Fibroblast of the aortic adventitia (primary cell): ENCODE measurements at places on chromosomes 6 and 20. TPM values are rescaled to one million over a fixed set of nuclear protein-coding genes. Genes with fewer than 3 reads are reported as not detected.

NOL7 gene
- 64.6 and 181 TPM in 2 replicates for total RNA-seq

SLC22A1 gene
- 0.09 and 5.8 TPM in 2 replicates for total RNA-seq

PAX1 gene
- total RNA-seq = not detected in 2 replicates

CLVS2 gene
- total RNA-seq = not detected in 2 replicates

CALHM6 gene
- total RNA-seq = 0.18 and 1.6 TPM in 2 replicates

GTSF1L gene
- total RNA-seq = not detected in 2 replicates

HMGN4 gene
- 32.7 and 50.3 TPM in 2 replicates for total RNA-seq

GUCA1A gene
- total RNA-seq = not detected in 2 replicates

TINAG gene
- not detected in 2 replicates for total RNA-seq

DEFB124 gene
- not detected in 2 replicates for total RNA-seq

C4A gene
- total RNA-seq = 5.2 and 33.5 TPM in 2 replicates

PIGT gene
- 19.9 and 67.4 TPM in 2 replicates for total RNA-seq

LINC00237 gene
- not detected in 2 replicates for total RNA-seq

PRDM1 gene
- total RNA-seq = 1.4 and 2.8 TPM in 2 replicates

TAF11 gene
- 14.1 and 19.3 TPM in 2 replicates for total RNA-seq

SNAP25 gene
- total RNA-seq = 0.65 and 3.1 TPM in 2 replicates

OXT gene
- total RNA-seq = not detected in 2 replicates

PCMT1 gene
- 44.1 and 117 TPM in 2 replicates for total RNA-seq

HLA-DRB5 gene
- not detected in 2 replicates for total RNA-seq

ATP5F1E gene
- total RNA-seq = 34.4 and 43.6 TPM in 2 replicates
